ENCODE measurements at places on chromosomes 16 and 17. TPM values are rescaled to one million over a fixed set of nuclear protein-coding genes. Genes with fewer than 3 reads are reported as not detected.

GRCh38 chr16:81189100-81189664 lies 49.3 kb upstream of the BCO1 start:
- H3K36me3 ChIP-seq: no peaks in the 10 kb centered on the region
- no peak for DNase-seq
- peaks cover 6% of the 10 kb centered on the region for H3K27me3 ChIP-seq
- H3K4me3 ChIP-seq: no peak overlapping the region
- no peak overlapping the region for H3K27ac ChIP-seq

- H3K36me3 ChIP-seq: no peaks in the 10 kb centered on the region
- no peaks in the 10 kb centered on the region for H3K27me3 ChIP-seq
- no peak for DNase-seq
- no peak overlapping the region for H3K4me3 ChIP-seq
- no peaks in the 10 kb centered on the region for H3K4me1 ChIP-seq
Observed at GRCh38 chr17:66437476-66438026, 135.1 kb downstream of the PRKCA start.

DNA sequence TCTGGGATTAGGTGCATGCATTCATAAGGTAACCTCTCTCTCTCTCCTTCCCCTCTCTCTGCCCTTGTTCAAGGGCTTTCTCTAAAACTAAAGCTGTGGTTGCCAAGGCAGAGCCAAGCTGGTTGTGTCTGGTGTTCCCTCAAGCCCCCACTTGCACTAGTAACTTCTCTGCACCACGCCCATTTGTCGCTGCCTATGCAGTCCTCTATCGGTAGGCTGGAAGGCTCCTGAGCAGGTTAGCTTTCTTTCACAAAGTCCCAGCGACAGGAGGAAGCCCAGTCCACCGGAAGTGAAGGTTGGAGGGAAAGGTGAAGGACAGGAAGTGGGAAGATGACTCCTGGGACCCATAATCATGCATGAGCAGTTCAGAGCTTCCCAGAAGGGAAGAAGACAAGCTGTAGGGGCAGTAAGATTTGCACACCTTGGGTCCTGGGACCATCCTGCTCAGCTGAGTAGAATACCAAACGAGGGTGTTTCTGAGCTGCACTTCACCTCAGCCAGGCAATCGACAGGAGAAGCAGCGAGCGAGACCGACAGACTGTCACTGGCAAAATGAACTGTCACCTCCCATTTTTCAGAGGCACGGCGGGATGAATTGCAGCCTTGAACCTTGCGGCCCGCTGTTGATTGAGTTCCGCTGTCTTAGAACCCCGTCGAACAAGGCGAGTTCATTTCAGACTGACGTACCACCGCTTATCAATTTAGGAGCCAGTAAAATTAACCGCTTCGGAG lies 14.7 kb upstream of the SKAP1 start:
- peaks cover 3% of the 10 kb centered on the region for H3K27me3 ChIP-seq
- DNase-seq: no peak
- H3K4me3 ChIP-seq: no peak overlapping the region
- H3K27ac ChIP-seq: no peak overlapping the region
- H3K4me1 ChIP-seq: peaks cover 4% of the 10 kb centered on the region
- H3K36me3 ChIP-seq: no peaks in the 10 kb centered on the region

DNA sequence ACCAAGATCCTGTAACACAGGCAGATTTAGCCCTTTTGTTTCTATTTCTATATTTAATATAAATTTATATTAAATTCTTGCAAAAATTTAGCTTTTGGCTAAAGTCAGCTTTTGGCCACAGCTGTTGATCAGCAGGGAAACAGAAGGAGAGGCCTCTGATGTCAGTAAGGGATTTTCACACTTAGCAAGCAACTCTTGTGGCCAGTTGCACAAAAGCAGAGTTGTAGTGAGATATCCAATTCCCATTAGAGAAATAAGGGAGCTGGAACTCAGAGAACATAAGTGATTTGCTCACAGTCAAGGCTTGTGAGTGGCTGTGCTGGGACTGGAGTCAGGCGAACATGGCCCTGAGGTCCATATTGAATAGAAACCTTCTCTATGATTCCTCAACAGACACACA lies 16.7 kb upstream of the HEATR6 start:
- no peaks in the 10 kb centered on the region for H3K27me3 ChIP-seq
- H3K36me3 ChIP-seq: peaks cover 13% of the 10 kb centered on the region
- no peak overlapping the region for H3K27ac ChIP-seq
- DNase-seq: no peak

GRCh38 chr17:62876673-62877405 lies 68.7 kb upstream of the MARCHF10 start:
- DNase-seq: no peak
- H3K36me3 ChIP-seq: no peaks in the 10 kb centered on the region
- no peak overlapping the region for H3K4me3 ChIP-seq
- H3K27ac ChIP-seq: no peak overlapping the region
- peaks cover 2% of the 10 kb centered on the region for H3K27me3 ChIP-seq

DNA sequence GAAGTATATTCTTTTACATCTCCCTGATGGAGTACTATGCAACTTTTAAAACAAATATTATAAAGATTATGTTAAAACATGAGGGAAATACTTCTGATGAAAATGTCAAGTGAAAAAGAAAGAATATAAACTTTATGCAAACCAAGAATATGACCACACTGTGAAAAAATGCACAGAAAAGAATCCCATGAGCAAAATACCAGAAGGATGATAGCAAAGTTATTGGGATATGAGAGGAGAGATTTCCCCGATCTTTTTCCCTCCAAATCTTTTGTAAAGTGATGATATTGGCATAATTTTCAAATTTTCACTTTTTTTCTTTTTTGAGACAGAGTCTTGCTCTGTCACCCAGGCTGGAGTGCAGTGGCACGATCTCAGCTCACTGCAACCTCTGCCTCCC lies 36.6 kb upstream of the SMURF2 start:
- peaks cover 1% of the 10 kb centered on the region for H3K27me3 ChIP-seq
- no peak for DNase-seq
- no peak overlapping the region for H3K4me3 ChIP-seq
- H3K36me3 ChIP-seq: no peaks in the 10 kb centered on the region
- H3K27ac ChIP-seq: no peak overlapping the region
- H3K4me1 ChIP-seq: no peaks in the 10 kb centered on the region

GRCh38 chr16:87308826-87309225 lies 8.4 kb downstream of the C16orf95 start:
- peaks cover 4% of the 10 kb centered on the region for H3K36me3 ChIP-seq
- no peaks in the 10 kb centered on the region for H3K4me1 ChIP-seq
- DNase-seq: no peak
- no peak overlapping the region for H3K27ac ChIP-seq

DNA sequence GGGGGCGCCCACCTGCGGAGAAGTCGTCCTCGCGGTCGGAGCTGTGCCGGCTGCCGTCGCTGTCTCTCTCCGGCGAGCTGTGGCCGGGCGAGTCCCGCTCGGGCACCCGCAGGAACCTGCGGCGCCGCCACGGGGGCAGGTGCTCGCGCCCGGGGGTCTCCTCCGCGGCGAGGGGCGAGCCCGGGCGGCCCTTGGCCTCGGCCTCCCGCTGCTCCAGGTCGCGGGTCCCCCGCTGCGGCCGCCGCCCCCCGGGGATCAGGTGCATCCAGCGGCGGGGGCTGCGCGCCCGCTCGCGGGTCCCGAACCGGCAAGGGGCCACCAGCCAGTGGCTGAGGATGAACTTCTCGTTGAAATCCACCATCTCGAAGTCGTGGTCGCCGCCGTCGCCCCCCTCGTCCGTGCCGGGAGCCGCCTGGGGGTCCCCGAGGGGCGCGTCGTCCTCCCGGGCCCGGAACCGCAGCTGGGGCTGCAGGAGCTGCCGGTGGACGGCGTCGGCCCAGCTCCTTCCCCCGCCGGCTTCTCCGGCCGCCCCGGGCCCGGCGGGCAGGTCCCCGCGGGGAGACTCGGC lies 41.4 kb upstream of the BHLHA9 start:
- H3K27ac ChIP-seq: no peak overlapping the region
- H3K36me3 ChIP-seq: no peaks in the 10 kb centered on the region
- H3K4me3 ChIP-seq: no peak overlapping the region
- H3K27me3 ChIP-seq: peaks cover 23% of the 10 kb centered on the region

- no peak overlapping the region for H3K27ac ChIP-seq
- no peaks in the 10 kb centered on the region for H3K4me1 ChIP-seq
- H3K36me3 ChIP-seq: peaks cover 12% of the 10 kb centered on the region
- DNase-seq: no peak
Observed at GRCh38 chr16:53598511-53599275, 95.7 kb upstream of the AKTIP start.

DNA sequence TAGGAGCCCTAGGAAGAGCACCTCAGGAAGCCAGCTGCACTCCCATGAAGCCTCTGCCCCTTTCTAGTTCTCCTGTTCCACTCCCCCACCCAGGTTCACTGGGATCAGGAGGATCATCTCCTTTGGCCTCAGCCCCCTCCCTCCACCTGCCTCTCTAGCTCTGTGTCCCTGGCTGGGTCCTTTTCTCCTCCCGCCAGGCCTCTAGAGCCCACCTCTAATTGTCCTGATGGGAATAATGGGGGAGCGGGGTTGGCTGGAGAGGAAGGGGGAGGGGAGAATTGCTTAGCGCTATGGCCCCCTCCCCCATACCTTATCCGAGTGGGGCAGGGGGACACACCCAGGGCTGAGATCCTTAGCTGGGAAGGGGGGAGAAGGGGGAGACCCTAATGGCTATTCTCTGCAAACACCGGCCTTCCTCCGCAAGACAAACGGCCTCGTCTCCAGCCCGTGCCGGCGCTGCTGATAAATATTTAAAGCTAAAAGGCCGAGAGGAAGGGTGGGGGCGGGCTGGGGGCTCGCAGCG lies 997 bp downstream of the HOXB7 start:
- H3K27me3 ChIP-seq: peaks cover 54% of the 10 kb centered on the region
- no peak overlapping the region for H3K27ac ChIP-seq
- H3K36me3 ChIP-seq: no peaks in the 10 kb centered on the region
- H3K4me1 ChIP-seq: peaks cover 3% of the 10 kb centered on the region
- H3K4me3 ChIP-seq: no peak overlapping the region

DNA sequence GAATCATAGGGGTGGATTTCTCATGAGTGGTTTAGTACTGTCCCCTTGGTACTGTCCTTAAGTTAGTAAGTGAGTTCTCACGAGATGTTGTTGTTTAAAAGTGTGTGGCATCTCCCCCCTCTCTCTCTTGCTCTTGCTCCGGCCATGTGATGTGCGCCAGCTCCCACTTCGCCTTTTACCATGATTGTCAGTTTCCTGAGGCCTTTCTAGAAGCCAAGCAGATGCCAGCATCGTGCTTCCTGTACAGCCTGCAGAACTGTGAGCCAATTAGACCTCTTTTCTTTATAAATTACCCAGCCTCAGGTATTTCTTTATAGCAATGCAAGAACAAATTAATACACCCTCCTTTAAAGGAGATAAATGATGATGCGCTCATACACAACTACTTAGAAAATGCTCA lies 50.1 kb upstream of the NACA2 start:
- no peaks in the 10 kb centered on the region for H3K4me1 ChIP-seq
- H3K36me3 ChIP-seq: no peaks in the 10 kb centered on the region
- H3K27me3 ChIP-seq: no peaks in the 10 kb centered on the region

GRCh38 chr17:19610879-19611278 lies 37.7 kb upstream of the ALDH3A2 start:
- no peaks in the 10 kb centered on the region for H3K4me1 ChIP-seq
- H3K36me3 ChIP-seq: no peaks in the 10 kb centered on the region
- no peak overlapping the region for H3K27ac ChIP-seq
- no peak overlapping the region for H3K4me3 ChIP-seq

GRCh38 chr16:50460538-50461399 lies 87.4 kb upstream of the NKD1 start:
- no peak overlapping the region for H3K4me3 ChIP-seq
- no peak overlapping the region for H3K27ac ChIP-seq
- no peaks in the 10 kb centered on the region for H3K36me3 ChIP-seq
- H3K4me1 ChIP-seq: peaks cover 12% of the 10 kb centered on the region
- peaks cover 3% of the 10 kb centered on the region for H3K27me3 ChIP-seq

DNA sequence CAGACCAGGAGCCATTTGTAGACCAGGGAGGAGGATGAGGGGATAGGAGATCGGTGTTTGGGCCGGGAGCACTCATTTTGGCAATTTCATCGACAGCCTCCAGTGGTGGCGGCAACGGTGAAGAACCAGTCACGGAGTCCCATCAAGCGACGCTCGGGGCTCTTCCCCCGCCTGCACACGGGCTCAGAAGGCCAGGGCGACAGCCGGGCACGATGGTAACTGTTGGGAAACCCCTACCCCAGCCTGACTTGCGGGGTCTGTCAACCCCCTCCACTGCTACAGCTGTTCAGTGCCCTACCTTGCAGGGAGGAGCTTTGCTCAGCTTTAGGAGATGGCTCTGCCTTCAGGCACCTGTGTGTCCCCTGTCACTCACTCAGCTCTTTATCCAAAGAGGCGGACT lies 43.0 kb downstream of the OR1D5 start:
- H3K27me3 ChIP-seq: peaks cover 4% of the 10 kb centered on the region
- no peaks in the 10 kb centered on the region for H3K4me1 ChIP-seq
- H3K36me3 ChIP-seq: peaks cover 40% of the 10 kb centered on the region

DNA sequence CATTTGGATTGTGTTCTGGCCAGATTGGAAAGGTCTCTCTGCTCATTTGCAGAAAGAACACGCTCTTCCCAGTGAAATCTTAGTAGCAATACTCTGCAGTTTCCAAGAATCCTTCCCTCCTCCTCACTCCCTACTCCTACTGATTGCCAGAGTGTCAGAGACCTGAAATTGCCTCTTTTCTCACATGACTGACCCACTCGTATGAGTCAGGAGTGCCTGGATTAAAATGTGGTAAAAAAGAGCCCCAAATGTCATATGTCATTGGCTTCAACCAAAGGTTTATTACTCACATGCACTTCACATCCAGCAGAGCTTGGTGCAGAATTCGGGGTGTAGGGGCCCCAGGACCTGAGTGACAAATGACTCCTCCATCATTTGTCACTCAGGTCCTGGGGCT lies 39.7 kb upstream of the IRX3 start:
- H3K27me3 ChIP-seq: peaks cover 1% of the 10 kb centered on the region
- no peak overlapping the region for H3K27ac ChIP-seq
- no peaks in the 10 kb centered on the region for H3K36me3 ChIP-seq
- H3K4me1 ChIP-seq: peaks cover 11% of the 10 kb centered on the region

DNA sequence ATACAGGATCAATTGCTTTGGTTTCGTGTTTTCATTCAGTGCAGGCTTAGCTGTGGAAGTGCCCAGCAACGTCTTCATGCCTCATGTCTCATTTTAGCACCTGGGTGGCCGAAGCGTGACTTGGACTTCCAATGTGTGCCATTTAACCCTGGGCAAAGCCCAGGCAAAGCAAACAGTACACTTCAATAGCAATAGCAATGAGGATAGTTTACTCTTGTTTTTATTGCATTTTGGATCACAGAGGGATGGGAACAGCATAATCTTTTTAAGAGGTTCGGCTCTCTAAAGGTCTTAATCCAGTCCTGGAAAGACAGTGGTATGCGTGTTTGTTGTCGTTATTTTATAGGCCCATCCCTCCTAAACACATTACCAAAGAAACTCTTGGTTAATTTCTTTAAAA lies 86.2 kb downstream of the HS3ST3B1 start:
- DNase-seq: no peak
- H3K27me3 ChIP-seq: peaks cover 2% of the 10 kb centered on the region
- H3K4me3 ChIP-seq: no peak overlapping the region
- H3K36me3 ChIP-seq: peaks cover 9% of the 10 kb centered on the region
- no peaks in the 10 kb centered on the region for H3K4me1 ChIP-seq

The ANKRD40CL gene
- not detected for total RNA-seq

The FOXL1 gene
- not detected for total RNA-seq

The CLEC3A gene
- total RNA-seq: not detected

The UNC45B gene
- 2.2 TPM for total RNA-seq

The MARF1 gene
- 70.5 TPM for total RNA-seq

Measured in glutamatergic neuron (in vitro differentiated cells).